ENCODE measurements at places on chromosomes 1 and 21.

DNA sequence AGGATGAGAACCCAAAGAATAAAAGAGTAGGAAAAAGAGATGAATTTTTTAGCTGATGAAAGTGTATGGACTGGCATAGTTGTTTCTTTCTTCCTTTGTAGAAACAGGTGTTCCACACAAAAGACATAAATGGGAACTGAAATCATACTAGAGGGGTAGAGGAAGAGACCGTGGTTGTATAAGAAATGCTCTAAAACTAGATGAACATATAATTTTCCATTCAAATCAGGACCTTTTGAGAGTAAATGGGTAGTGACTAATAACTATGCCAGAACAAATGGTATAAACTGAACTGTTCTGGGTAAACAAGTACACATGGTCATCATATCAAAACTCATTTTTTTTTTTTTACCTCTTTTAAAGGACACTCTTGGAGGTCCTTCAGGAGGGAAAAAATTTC lies 344.2 kb downstream of the VAV3 start:
- no peak for DNase-seq

DNA sequence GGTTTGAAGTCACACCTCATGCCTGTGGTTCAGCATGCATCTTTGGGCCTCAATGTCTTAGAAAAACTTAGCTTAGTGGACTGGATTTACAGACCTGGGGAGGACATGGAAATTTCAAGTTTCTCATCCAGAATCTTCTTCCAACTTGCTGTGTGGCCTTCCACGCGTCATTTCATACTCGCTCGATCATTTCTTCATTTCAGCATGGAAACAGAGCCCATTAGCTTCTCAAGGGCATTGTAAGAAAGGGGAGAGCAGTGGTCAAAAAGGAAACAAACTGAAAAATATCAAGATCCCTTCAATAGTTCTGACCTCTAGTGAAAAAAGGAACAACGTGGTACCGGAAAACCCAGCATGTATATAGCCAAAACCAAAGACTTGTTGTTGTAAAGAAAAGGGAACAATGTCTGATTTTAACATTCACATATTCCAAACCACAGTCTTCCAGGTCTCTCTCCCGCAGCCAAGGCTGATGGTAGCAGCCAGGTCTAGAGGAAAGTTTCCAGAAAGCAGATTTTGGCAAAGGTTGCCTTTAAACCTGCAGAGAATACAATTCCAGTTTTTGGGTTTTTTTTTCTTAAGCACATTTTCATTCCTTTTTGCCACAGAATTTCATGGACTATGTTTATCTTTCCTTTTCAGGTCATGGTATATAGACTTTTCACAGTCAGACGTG lies 97.0 kb upstream of the CDC42BPA start:
- no peak for DNase-seq

DNA sequence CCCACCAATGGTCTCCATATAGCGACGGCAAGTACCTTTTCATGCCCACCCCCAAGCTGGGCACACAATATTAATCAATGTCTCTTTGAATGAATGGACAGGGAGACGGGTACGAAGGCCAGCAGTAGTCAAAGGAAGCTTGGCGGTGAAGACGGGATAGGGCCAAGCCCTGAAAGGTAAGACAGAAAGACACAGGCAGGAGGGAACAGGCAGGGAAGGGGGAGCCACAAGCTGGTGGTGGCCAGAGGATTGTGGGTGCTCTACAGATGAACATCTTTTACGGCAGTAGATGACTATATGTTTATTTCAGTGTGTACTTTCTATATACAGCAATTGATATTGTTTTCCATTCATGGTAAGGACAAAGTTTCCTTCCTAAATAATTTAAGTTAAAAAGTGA lies 16.3 kb downstream of the CAPZB start:
- no peak for DNase-seq

DNA sequence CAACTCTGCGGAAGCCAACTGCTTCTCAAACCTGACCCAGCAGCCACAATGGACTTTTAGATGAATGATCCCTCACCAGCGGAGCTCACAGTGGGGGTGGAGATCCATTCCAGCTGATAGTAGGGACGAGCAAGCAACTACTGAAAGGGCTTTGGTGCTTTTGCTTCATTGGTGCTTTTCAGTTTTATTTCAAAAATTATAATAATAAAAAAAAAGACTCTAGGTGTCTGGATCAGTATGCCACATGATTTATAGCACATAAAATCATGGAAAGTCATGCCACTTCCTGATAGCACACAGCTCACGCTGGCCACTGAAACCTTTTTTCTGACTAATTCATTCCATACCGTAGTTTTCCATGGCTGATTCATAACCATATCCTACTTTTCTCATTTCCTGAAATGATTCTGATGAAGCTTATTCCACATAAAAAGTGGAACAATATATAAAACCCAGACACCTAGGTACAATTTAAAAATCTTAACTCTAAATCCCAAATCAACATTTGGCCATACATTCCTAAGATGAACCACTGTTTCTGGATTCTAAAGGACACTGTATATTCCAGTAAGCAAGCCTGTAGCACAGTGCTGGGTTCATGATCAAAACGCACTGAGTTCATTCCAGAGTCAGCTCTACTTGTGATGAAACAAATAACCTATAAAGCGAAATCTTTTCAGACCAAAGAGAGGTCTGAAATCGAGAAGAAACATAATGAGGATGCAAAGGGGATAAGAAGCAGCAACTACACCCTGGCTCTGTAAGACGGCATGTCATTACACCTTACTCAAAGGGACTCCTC lies 41.3 kb upstream of the KCNE1 start:
- no peak for DNase-seq

- no peak for DNase-seq
Observed at GRCh38 chr1:197399755-197400521, 131.9 kb downstream of the CRB1 start.

GRCh38 chr1:179082333-179082998 lies 596 bp downstream of the TOR3A start:
- DNase-seq, result peak; percentile 17

- DNase-seq, result no peak
Observed at GRCh38 chr1:119910618-119911017, 14.3 kb upstream of the ADAM30 start.

GRCh38 chr21:35895598-35895997 lies 164.7 kb downstream of the SETD4 start:
- DNase-seq, result no peak

- no peak for DNase-seq
Observed at GRCh38 chr1:59664166-59664565, 150.6 kb upstream of the HOOK1 start.

DNA sequence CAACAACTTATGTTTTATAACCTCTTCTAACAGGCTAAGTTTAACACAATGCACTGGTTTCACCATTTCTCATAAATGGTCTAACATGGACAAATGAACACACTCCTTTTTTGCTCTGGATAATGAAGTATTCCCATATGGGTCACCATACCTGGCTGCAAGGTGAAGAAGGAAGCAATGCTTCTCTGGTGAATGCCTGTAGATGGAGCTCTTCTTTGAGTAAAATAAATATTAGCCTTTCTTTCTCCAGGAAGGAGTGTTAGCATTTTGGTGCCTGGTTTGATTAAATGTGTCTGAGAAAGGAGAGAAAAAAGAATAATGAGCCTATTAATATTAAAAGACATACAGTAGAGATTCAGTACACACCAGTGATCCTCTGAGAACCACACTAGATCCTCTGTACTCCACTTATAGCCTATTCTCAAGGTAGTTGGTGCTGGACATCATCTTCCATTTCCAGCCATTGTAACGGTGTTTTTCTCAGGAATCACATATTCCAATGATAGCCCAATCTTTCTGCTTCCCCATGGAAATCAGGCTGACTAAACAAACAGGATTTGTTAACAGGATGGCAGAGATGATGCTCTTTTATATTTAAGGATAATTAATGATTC lies 17.6 kb downstream of the MTFR1L start:
- no peak for DNase-seq

DNA sequence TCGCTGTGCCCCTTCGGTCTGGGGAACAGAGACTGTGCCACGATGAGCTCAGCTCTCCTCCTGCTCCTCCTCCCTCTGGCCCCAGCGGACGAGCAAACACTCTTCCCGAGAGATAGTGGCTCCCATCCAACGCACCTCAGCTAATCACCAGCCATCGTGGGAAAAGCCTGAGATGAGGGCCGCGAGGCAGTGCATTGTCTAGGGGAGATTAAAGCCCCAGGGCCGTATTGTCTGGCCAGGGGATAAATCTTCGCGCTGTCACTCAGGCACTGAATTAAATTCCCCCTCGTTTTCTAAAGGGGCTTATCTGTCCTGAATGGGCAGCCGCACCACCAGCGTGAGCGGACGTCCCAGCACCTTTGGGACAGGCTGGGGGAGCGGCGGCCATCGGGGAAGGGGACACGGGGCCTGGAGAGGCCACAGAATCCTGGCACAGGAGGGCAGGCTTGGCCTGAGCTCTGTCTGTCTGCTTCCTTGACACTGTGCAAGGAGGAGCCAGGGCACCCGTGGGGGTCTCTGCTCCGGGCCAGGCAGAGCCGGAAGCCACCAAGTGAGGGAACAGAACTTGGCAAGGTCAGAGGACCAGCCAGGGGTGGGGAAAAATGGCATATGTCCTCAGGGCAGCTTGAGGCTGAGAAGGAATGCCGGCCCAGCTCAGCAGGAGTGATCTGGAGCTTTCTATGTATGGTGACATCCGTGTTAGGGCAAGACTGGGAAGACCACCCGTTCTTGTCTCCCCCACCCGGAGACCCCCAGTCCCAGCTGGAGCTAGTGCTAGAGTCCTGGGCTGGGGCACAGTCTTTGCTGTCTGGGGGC lies 32.3 kb downstream of the PRDM16 start:
- no peak for DNase-seq

DNA sequence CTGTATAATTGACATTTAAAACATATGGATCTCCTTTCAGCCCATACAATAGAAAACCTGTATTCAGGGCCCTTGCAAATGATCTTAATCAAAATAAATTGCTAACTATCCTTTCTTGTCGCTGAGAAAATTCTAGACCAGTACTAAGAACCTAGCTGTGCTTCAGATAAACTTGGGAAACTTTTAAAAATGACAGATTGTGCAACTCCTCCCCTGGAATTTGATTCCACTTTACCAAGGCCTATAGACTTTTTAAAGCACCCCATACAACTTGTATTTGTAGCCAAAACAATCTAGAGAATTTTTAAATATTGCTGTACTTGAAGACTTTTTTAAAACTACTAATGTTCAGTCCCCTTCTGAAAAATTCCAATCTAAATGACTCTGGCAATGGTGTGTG lies 51.6 kb downstream of the ZNF644 start:
- no peak for DNase-seq

- DNase-seq, result no peak
Observed at GRCh38 chr1:92461364-92462097, 25.2 kb downstream of the GFI1 start.

GRCh38 chr1:167805041-167805556 lies 83.3 kb downstream of the MPZL1 start:
- DNase-seq, result peak; percentile 8

DNA sequence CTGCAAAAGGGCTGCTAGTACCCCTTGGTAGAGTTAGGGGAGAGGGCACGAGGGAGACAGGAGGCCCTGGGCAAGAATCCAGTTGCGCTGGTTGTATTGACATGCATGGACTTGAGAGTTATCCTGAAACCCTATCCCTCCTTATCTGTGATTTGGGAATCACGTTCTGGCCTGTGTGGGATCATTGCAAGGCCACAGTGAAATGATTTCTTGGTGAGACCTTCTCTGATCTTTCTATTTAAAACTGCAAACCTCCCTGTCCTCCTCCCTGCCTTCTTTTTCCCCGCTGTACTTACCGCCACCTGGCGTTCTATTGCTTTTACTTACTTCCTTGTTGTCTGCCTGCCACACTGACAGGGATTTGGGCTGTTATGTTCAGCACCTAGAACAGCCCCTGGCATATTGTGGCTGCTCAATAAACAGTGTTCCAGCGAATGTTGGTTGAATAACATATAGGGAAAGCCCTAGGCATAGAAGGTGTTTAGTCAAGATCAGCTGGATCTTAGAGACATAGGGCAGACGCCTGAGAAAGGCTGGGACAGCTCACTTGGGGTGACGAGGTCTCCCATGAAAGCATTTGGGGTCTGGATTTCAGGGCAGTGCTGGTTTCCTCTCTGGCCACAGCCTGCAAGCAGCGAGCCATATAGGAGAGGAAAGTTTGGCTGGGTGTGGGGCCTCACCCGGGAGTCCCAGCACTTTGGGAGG lies 25.6 kb downstream of the ALPL start:
- no peak for DNase-seq

DNA sequence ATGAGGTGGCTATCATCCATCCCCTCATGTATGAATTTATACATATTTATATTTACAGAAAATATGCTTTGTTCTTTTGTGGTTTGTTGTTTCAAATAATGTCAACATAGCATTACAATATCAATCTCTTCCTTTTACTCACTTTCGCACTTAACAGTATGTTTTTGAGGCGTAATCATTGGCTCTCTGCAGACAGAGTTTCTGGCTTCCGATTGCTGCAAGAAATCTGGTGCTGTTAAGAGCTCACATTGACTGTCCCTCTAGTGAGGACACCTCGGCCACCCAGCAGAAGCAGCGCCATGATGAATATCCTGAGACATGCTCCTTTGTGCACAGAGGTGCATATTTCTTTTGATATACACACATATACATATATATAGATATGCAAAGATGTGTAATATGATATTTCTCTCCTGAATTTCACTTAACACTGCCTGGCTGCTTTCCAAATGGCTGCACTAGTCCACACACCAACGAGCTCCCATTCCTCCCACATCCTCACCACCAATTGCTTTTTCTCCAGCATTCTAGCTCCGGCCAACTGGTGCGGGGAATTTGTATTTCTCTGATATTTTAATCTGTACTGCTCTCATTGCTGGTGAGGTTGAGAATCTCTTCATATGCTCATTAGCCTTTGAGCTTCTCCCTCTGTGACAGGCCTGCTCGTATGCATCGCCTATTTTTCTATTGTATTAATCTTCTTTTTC lies 248.4 kb downstream of the SIPA1L2 start:
- no peak for DNase-seq

DNA sequence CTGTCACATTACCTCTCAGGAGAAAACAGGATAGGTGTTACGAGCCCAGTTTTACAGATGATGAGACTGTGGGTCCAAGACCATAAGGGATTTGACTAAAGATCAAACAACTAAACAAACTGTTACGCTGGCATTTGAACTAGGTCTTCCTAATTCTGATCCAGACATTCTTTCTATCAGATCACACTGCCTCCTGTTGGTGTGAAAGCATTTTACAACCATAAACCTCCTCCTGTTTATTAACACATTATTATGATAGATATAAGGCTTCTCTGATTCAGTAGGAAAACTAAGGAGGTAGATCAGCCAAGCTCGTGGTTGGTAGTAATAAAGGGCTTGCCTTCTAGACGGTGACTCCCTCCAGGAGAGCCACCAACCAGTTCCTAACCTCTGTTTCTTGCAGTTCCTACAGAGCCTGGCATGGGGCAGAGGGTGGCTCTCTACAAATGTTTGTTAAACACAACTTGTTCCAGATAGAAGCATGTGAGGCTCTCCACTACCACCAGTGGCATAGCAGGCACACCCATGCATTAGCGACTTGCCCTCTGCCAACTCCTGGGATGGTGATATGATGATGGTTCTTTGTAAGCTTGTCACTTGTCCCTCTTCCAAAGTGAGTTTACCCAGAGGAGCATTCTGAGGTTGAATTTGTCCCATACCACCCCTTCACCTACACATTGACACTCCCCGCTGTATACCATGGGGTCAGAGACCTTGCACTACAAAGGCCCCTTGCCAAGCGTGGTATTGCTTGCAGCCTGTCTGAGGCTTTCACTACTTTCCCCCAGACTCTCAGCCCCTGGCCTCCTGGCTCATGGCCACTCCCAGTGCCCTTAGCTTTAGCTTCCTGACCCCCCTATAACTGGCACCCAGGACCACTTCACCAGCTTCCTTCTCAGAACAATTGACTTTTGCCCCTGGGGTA lies 96.4 kb upstream of the HOOK1 start:
- no peak for DNase-seq

GRCh38 chr1:159067699-159068621 lies 8.6 kb downstream of the AIM2 start:
- no peak for DNase-seq
